ENCODE measurements at places on chromosomes 7 and 10.

DNA sequence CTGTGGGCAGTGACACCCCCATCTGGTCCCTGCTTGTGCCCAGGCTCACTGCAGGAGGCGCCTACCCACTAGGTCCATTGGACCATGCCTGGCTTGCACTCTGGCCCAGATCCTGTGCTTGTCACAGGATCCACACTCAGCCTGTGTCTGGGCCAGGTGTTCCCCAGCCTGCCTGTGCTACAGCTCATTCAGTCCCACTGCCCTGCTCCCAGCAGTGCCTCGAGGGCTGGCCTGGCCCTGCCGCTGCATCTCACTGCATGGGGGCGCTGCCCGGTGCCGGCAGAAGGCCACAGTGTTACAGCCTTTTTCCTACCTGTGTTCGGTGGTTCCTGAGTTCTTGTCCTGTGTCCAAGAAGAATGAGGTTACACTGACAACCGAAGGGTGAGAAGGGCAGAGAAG lies 21.3 kb downstream of the SDHAF3 start:
- DNase-seq: no peak

DNA sequence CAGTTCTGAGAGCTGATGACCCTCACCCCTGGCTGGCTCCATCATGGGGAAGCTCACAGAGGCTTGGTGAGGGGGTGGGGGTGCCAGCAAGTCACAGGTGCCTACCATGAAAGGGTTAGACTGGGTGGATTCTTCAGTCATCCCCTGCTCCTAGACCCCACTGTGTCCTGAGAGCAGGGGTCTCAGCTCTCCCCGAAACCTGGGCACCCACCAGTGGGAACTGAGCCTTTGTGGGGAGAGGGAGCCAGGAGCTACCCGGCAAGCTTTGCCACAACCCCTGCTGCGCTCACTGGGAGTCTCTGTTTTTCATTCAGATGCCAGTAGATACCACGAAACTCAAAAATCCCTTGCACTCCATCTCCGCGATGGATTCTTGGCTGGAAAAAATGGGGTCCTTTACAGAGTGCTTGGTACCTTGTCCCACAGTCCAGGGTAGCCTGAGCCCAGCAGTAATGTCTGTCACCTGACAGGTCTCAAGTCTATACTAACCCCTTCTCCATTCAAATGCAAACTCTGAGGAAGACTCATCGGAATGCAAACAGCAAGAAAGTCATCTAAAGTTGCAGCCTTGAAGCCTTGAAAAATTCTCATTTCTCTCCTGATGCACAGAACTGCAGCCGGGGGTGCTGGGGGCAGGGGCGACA lies 48.9 kb upstream of the ENO4 start:
- DNase-seq: no peak

DNA sequence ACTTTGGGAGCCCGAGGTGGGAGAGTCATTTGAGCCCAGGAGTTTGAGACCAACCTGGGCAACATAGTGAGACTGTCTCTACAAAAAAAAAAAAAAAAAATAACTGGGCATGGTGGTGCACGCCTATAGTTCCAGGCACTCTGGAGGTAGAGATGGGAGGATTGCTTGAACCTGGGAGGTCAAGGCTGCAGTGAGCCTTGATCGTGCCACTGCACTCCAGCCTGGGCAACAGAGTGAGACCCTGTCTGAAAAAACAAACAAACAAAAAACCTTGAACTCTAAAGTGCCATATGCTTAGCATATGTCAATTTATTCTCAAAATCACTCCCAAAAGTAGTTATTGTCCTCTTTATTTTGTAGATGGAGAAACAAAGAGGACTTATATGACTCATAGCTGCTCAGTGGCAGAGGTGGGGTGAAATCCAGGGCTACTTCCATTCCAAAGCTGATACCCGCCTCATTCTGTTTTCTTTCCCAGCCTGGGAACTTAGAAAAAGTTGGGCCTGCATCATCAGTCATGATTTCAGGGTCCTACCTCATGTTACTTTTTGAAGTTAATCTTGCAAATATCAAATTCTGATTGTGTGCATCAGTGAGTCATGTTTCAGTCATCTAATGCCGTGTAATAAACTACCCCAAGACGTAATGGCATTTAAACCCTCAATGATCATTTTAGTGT lies 13.3 kb downstream of the DHTKD1 start:
- DNase-seq: peak; percentile 37

DNA sequence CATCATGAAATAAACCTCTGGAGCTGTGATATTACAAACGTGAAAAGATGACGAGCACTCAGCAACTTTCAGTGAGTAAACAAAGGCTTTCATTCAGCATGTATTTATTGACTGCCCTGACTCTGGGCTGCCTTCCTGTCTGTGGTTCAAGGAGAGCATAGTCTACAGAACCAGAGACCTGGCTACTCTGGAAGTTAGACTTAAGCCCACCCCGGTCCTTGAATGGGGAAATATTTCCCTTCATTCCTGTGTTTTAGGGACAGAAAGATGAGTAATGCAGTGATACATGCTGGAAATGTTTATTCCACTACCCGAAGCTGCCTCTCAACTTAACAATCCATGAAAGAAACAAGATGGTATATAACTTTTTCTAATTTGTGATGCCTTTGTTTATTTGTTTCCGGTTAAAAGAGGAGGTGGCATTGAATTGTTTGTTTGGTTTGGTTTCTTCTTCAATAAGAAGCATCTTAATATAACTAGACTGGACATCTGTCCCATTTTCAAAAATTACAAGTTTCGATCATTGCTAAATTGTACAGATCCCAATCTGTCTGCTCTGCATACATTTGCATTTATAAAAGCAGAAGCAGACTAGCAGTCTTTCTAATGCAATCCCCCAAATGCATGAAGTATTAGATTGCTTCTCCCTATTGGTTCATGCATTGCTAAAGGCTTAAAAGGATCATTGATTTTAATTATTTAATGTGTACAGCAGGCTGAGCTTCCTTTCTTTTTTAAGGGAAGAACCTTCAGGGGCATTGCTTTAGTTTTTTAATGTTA lies 57.7 kb downstream of the TRUB1 start:
- peak; percentile 50 for DNase-seq

Data from adipocyte (in vitro differentiated cells).